ENCODE measurements at places on chromosomes 1 and 21. TPM values are rescaled to one million over a fixed set of nuclear protein-coding genes. Genes with fewer than 3 reads are reported as not detected.

The NFASC gene
- not detected for total RNA-seq

The ATG4C gene
- total RNA-seq, result 18.3 TPM

The OR14A16 gene
- total RNA-seq, result not detected

The TIE1 gene
- not detected for total RNA-seq
